ENCODE measurements at places on chromosomes 4 and X. TPM values are rescaled to one million over a fixed set of nuclear protein-coding genes. Genes with fewer than 3 reads are reported as not detected.

PRRG1 gene
- 23.9 TPM for polyA plus RNA-seq

SPARCL1 gene
- polyA plus RNA-seq, result 39.5 TPM

KCND1 gene
- polyA plus RNA-seq, result 3.3 TPM

DNA sequence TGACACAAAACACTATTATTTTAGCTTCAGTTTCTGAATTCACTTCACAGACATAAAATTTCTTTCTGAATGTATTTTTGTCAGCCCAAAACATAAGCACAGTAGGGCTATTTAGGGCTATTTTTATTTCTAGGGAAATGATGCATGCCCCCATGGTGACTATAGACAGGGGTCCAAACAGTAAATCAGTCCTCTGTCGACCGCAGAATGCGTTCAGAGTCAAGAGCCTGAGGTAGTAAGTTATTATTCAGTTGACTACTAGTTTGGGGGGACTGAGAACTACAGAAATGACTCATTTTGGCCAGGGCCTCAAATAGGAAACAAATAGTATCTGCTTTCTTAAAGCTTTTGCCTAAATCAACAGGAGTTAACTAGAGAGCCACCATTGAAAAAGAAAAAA, 414.4 kb downstream of the AFF2 start:
- no peak for DNase-seq

- no peak for DNase-seq
Measured at GRCh38 chrX:112834031-112834845, 6.4 kb downstream of the AMOT start.

TMEM271 gene
- 0.09 TPM for polyA plus RNA-seq

DNA sequence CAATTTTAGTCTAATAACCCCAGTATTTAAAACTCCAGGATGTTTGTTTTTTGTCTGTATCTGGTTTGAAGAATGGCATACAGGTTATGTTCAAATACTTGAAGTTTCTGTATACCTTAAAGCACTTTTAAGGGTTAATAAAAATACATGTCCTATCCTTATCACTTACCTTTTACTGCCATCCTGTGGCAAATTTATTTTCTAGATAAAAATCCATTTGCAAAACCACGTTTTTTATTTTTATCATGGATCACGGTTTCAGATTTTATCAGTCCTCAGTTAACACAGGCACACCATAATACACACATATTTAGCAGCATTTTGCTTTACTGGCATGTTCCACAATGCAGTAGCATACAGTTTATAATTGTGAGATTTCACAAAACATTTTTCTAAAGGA, 113.3 kb upstream of the H2AZ1 start:
- no peak for DNase-seq

CFAP97 gene
- 51.4 TPM for polyA plus RNA-seq

FAM50A gene
- 44.6 TPM for polyA plus RNA-seq

SOWAHD gene
- 0.34 TPM for polyA plus RNA-seq
